ENCODE measurements at places on chromosomes 3 and 15.

- no peak for DNase-seq
Observed at GRCh38 chr3:134009345-134010000, 20.3 kb downstream of the SLCO2A1 start.

- no peak for DNase-seq
Observed at GRCh38 chr3:111690242-111690641, 95.1 kb upstream of the ZBED2 start.

DNA sequence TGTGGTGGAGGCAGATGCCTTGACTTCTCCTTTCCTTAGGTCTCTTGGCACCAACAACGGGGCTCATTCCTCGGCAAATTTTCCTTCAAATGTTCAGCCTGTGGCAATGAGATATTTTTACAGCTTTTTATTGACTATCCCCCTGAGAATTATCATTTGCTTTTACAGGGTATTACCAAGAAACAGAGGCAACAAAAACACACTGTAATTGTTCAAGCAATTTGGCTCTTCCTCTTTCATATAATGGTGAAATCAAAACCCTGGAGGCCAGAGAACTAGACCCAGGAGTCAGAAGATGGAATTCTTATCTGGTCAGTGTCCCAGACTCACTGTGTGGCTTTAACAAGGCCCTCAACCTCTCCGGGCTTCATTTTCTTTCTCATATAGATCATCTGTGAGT lies 40.1 kb downstream of the TRIM42 start:
- DNase-seq, result no peak

GRCh38 chr3:157861076-157861765 lies 245.0 kb downstream of the SHOX2 start:
- no peak for DNase-seq

DNA sequence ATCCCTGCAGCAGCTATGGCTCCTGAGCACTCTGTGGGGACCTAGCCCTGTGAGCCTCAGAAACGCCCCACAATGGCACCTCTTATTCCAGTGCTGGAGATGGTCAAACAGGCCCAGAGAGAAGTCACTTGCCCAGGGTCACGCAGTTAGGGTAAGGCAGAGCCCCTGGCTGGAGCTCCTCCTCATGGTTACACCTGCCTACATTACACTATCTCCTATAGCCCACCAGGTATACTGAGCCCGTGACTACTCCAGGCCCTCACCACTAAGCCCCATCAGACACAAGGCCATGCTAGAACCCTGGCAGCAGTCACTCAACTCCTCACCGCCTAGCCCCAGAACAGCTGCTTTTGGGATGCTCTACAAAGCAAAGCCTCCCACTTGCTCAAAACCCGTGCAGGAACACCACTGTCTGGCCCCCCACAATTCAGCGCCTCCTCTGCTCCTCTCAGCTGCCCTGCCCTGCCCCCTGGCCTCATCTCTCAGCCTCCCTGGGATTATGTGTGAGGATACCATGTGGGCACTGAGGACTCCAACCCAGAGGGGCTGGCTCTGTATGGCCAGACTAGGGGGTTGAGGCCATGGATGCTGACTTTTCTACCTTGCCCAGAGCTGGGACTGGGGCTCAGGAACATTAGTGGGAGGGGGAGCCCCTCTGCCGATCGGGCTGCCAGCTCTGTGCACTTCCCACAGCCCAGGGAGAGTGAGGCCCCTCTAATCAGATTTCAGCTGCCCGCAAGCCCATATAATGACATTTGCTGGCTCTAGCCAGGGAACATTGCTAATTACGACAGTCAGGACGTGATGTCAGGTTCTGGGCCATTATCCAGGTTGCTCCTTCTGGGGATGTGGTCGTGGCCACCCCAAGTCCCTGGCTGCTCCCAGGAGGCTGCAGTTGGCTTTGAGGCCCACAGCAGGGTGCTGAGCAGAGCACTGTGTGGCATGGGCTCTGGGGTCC lies 4.0 kb downstream of the NT5DC2 start:
- DNase-seq, result no peak

- DNase-seq, result no peak
Observed at GRCh38 chr3:29140666-29141065, 140.2 kb upstream of the RBMS3 start.

- DNase-seq, result no peak
Observed at GRCh38 chr3:65313666-65314065, 625.9 kb upstream of the ADAMTS9 start.

- DNase-seq, result no peak
Observed at GRCh38 chr3:155991212-155991611, 120.8 kb downstream of the GMPS start.

GRCh38 chr3:127732303-127732702 lies 59.6 kb downstream of the ABTB1 start:
- DNase-seq, result no peak

DNA sequence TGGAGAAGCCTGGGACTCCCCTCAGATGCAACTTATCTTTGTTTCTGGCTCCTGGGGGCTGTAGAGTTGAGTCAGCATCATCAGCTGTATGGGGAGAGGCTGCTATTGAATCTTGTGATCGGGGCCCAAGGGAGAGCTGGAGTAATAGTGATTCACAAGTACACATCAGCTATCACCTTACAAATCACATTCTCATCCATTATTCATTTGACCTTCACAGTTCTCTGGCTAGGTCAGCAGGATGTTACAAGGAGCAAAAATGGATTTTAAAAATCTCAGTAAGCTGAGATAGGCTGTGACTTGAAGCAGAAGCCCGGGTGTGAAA lies 175.0 kb downstream of the OPA1 start:
- no peak for DNase-seq

All from GM12892 (cell line).